IMR-90 (cell line): ENCODE measurements at places on chromosomes 2 and 18. TPM values are rescaled to one million over a fixed set of nuclear protein-coding genes. Genes with fewer than 3 reads are reported as not detected.

- DNase-seq = no peak
Observed at GRCh38 chr2:147715807-147716206, 129.0 kb upstream of the ACVR2A start.

Gene SLC16A14
- 0.56 and 0.90 TPM in 2 replicates for total RNA-seq

Gene MBP
- total RNA-seq = 0.90 and 1.4 TPM in 2 replicates

Gene LBX2
- total RNA-seq = 0.18 and 0.56 TPM in 2 replicates

DNA sequence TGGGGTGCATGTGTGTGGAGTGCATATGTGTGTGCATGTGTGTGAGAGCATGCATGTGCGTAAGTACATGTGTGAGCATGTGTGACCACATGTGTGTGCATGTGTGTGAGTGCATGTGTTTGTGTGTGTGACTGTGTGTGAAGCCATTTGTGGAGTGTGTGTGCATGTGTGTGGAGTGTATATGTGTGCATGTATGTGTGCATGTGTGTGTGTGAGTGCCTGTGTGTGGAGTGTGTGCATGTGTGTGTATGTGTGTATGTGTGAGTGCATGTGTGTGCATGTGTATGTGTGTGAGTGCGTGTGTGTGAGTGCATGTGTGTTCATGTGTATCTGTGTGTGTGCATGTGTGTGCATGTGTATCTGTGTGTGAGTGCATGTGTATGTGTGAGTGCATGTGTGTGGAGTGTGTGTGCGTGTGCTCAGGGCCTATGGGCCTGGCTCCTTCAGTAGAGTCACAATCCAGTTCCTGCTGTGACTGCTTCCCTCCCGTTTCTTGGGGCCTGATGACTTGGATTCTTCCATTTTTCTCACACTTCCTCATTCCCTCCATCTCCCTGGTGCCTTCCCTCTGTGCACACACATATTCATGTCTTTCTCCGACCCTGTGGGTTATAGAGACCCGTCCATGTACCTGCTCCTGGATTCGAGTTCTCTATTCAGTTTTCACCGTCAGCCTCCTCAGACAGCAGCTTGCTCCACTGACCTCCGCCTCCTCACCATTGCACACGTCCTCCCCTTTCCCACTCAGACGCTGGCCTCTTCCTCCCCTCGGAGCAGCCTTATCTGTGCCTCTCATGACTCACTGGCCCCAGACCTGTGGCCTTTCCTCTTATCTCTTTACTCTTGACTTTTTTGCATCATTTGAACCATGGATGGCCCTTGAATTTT lies 25.2 kb downstream of the TOGARAM2 start:
- no peak for DNase-seq

GRCh38 chr2:101788995-101789970 lies 91.8 kb downstream of the MAP4K4 start:
- DNase-seq = peak; percentile 44

- DNase-seq = no peak
Observed at GRCh38 chr18:49961271-49961670, 147.9 kb upstream of the ACAA2 start.

DNA sequence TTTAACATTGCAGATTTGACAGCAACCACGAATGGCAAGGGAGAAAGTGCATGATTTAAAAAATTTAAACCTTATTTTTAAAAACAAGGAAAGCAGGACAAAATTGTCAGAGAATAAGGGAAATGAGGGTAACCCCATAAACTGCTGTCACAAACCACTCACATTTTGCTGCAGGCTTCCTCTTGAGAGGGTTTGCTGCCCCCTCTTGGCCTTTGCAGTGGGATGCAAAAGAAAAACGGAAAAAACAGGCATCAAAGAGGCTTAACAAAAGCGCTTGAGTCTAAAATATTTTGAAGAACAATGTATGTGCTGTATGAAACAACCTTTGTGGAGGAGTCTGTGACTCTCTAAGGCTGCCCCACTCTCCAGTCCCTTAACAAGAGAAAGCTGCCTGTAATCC lies 91.6 kb downstream of the TMX3 start:
- DNase-seq = peak; percentile 84

- no peak for DNase-seq
Observed at GRCh38 chr2:128607911-128608506, 289.3 kb upstream of the HS6ST1 start.

- peak; percentile 7 for DNase-seq
Observed at GRCh38 chr2:60764736-60765534, 8.9 kb downstream of the PAPOLG start.

DNA sequence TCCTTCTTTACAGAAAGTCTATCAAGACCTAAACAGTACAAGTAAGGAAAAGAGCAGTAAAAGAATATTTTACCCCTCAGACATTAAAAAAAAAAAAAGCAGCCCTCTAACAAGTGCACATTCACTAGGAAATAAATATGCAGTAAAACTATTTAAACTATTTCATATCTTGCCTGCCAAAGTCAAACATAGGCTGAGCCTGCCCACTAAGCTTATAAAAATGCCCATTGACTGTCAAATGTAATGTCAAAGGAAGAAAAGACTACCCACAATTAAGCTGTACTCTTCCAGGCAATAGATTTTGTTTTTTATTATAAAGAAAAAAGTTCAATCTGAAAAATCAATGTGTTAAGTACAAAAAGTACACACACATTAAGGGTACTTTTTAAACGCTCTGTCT lies 11.8 kb downstream of the ALS2 start:
- peak; percentile 62 for DNase-seq
